ENCODE measurements at places on chromosomes 2 and 18.

GRCh38 chr2:16506366-16506765 is 159.3 kb downstream of the CYRIA start:
- DNase-seq, result no peak
- H3K4me1 ChIP-seq, result no peaks in the 10 kb centered on the region
- no peaks in the 10 kb centered on the region for H3K36me3 ChIP-seq

- DNase-seq, result no peak
- H3K4me1 ChIP-seq, result no peaks in the 10 kb centered on the region
- no peak overlapping the region for H3K4me3 ChIP-seq
- H3K27ac ChIP-seq, result no peak overlapping the region
Observed at GRCh38 chr2:201931951-201932350, 101.7 kb upstream of the FZD7 start.

- H3K4me3 ChIP-seq, result no peak overlapping the region
- DNase-seq, result no peak
- H3K27ac ChIP-seq, result no peak overlapping the region
- peaks cover 33% of the 10 kb centered on the region for H3K36me3 ChIP-seq
- no peaks in the 10 kb centered on the region for H3K27me3 ChIP-seq
Observed at GRCh38 chr2:60926741-60927552, 45.6 kb downstream of the REL start.

DNA sequence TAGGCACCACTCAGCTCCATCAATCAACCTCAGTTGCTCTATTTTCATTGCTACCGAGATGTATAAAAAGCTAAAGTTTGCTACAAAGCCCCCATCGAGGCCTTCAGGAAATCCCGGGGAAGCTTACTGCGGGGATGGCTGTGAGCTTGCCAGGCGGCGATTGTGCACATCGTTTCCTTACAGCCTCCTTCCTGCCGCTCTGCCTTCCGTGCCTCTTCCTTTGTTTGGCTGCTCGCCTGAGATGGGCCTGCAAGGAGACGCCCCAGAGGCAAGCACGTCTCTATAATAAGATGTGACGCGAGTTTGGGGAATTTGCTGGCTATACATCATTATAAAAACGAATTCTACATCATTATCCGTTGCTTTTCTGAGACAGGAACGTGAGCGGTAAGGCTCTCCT is 41.6 kb downstream of the DHRS9 start:
- H3K27me3 ChIP-seq, result no peaks in the 10 kb centered on the region
- DNase-seq, result no peak
- H3K36me3 ChIP-seq, result no peaks in the 10 kb centered on the region
- no peak overlapping the region for H3K4me3 ChIP-seq

GRCh38 chr2:42575458-42576064 is 7.1 kb downstream of the MTA3 start:
- H3K36me3 ChIP-seq, result no peaks in the 10 kb centered on the region
- no peaks in the 10 kb centered on the region for H3K4me1 ChIP-seq
- no peak for DNase-seq
- no peak overlapping the region for H3K4me3 ChIP-seq

DNA sequence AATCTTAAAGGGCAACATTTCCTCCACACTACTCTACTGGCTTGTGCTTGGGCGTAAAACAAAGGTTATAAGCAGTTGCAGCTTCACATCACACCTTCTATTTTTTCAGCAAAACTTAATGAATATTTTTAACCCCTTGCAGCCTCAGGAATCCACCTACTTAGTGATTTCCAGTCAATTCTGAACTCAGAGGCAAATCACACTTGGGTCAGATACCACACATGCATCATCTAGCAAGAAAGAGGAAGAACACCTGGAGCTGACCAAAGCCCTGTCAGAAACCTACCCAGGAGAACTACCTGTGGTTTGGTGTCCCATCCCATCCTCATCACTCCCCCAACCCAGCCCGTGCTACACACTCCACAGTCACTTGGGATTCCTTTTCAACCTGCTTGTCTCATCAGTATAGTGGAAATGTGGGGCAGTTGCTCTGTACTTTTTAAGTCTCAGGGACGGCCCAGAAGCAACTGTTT is 25.5 kb downstream of the PIAS2 start:
- no peak overlapping the region for H3K27ac ChIP-seq
- H3K4me1 ChIP-seq, result no peaks in the 10 kb centered on the region
- DNase-seq, result no peak
- peaks cover 14% of the 10 kb centered on the region for H3K36me3 ChIP-seq
- H3K4me3 ChIP-seq, result no peak overlapping the region

- no peaks in the 10 kb centered on the region for H3K4me1 ChIP-seq
- no peak overlapping the region for H3K27ac ChIP-seq
- no peak for DNase-seq
Observed at GRCh38 chr18:79317703-79318102, 78.0 kb upstream of the NFATC1 start.

GRCh38 chr18:42155024-42155423 is 200.0 kb downstream of the PIK3C3 start:
- no peak for DNase-seq
- no peak overlapping the region for H3K27ac ChIP-seq
- no peaks in the 10 kb centered on the region for H3K4me1 ChIP-seq
- no peak overlapping the region for H3K4me3 ChIP-seq
- H3K36me3 ChIP-seq, result no peaks in the 10 kb centered on the region
- no peaks in the 10 kb centered on the region for H3K27me3 ChIP-seq

DNA sequence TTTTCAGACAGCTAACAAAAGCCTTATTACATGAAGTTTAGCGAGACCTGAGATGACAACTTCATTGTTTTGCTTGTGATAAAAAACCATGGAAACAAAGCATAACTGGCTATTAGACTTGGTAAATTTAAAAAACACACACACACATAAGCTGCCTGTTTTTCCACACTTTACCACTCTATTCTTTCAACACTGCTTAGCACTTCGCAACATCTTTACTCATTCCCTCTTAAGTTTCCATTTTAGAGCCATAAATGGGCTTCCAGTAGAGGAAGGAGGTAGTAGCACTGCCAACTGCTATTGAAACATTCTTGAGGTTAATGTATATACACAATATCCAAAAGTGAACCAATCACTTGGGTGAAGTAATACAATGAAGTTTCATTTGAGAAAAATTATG is 54.1 kb downstream of the BAZ2B start:
- H3K27me3 ChIP-seq, result no peaks in the 10 kb centered on the region
- DNase-seq, result no peak
- no peaks in the 10 kb centered on the region for H3K4me1 ChIP-seq
- H3K4me3 ChIP-seq, result no peak overlapping the region
- H3K27ac ChIP-seq, result no peak overlapping the region
- no peaks in the 10 kb centered on the region for H3K36me3 ChIP-seq

GRCh38 chr2:239173301-239173700 is 227.5 kb downstream of the HDAC4 start:
- no peak for DNase-seq
- peaks cover 57% of the 10 kb centered on the region for H3K36me3 ChIP-seq
- H3K4me1 ChIP-seq, result no peaks in the 10 kb centered on the region
- H3K4me3 ChIP-seq, result no peak overlapping the region

GRCh38 chr2:175275539-175275938 is 94.0 kb upstream of the ATP5MC3 start:
- no peak for DNase-seq
- no peaks in the 10 kb centered on the region for H3K36me3 ChIP-seq
- H3K4me3 ChIP-seq, result no peak overlapping the region
- H3K4me1 ChIP-seq, result no peaks in the 10 kb centered on the region

DNA sequence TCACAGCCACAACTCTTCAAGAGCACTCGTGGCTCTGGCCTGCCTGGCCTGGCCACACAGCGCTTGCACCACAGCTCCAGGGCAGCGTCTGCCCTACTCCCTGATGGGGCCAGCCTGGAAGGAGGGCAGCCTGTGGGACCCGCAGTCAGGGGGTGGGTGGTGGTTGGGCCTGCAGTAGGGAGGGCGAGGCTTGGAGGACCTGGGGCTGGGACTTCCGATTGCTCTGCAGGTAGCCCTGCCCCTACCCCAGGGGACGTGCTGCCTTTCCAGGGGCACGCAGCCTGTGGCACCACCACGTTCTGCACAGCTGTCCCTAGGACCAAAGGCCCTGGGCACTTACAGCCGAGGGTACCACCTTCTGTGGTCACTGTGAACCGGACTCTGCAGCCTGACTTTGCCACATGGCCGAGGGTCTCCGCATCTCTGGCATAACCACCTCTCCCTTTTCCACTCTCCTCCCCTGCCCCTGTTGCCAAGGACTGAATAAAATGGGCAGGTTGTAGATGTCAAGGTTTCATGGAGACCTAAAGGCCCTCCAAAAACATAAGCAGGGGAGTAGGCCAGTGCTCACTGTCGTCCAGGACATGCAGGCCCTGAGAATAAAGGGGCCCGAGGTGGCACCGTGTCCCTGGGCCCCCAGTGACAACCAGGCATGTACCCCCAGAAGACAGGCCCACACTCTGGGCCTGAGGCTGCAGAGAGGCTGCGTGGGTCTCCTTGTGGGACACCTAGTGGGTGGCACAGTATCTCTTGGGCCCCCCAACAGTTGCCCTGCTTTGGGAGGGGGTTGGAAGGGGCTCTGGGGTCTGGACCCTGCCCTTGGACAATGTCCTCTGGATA is 87.3 kb downstream of the INHBB start:
- peaks cover 2% of the 10 kb centered on the region for H3K27me3 ChIP-seq
- no peaks in the 10 kb centered on the region for H3K36me3 ChIP-seq
- no peak for DNase-seq
- H3K4me1 ChIP-seq, result no peaks in the 10 kb centered on the region
- H3K4me3 ChIP-seq, result no peak overlapping the region

DNA sequence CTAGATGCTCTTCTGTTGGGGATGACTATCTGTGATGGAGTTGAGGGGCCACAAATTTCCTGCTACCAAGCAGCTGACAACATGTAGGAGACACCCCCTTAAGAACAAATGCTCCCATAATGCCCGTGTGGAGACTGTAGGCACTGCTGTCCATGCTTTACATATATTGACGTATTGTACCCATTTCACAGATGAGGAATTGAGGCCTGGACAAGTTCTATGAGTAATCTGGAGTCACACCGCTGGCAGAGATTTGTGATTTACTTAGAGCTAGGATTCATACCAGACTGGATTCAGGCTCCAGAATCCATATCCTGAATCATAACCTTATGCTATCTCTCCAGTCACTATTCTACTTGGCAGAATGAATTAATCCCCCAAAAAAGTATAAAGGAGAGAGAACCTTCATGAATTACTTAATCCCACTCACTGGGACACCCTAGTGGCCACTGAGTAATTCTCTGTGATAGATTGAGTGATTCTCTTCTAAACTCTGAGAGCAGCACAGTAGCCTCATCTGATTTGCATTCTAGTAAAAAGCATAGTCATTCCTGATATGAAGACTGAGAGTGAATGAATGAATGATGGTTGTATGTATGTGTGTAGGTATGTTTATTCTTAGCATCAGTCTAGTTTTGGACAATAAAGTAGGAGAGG is 460.7 kb upstream of the MEIS1 start:
- H3K36me3 ChIP-seq, result no peaks in the 10 kb centered on the region
- no peak overlapping the region for H3K27ac ChIP-seq
- H3K4me1 ChIP-seq, result no peaks in the 10 kb centered on the region
- no peak overlapping the region for H3K4me3 ChIP-seq
- H3K27me3 ChIP-seq, result no peaks in the 10 kb centered on the region

DNA sequence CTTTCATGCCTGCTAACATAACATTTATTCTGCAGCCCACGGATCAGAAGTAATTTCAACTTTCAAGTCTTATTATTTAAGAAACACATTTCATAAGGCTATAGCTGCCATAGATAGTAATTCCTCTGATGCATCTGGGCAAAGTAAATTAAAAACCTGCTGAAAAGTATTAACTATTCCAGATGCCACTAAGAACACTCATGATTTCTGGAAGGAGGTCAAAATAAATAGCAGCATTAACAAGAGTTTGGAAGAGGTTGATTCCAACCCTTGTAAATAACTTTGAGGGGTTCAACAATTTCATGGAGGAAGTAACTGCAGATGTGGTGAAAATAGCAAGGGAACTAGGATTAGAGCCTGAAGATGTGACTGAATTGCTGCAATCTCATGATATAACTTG is 77.6 kb downstream of the CCDC148 start:
- DNase-seq, result no peak
- no peaks in the 10 kb centered on the region for H3K27me3 ChIP-seq
- no peaks in the 10 kb centered on the region for H3K4me1 ChIP-seq
- no peaks in the 10 kb centered on the region for H3K36me3 ChIP-seq

DNA sequence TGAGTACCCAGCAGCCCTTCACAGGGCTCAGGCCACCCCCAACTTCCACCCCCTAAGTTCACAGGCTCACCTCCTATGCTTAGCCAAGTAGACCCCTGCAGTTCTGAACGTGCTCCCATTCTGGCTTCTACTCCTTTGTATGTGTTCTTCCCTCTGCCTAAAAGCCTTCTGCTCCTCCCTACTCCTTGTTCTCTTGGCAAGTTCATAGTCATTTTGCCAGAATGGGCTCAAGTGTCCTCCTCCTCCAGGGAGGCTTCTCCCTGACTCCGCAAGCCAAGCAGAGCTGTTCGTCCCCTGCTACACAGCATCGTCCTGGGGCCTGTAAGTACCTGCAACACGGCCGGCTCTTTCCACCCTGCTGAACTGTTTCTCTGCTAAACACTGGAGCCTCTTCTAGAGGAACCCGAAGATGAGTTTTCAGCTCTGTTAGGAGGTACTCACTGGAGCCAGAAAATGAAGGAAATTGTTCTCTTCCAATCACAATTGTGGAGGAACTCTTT is 14.6 kb upstream of the CETN1 start:
- H3K4me3 ChIP-seq, result no peak overlapping the region
- no peaks in the 10 kb centered on the region for H3K36me3 ChIP-seq
- no peak for DNase-seq
- no peaks in the 10 kb centered on the region for H3K4me1 ChIP-seq
- no peaks in the 10 kb centered on the region for H3K27me3 ChIP-seq
- H3K27ac ChIP-seq, result no peak overlapping the region

- no peaks in the 10 kb centered on the region for H3K27me3 ChIP-seq
- H3K36me3 ChIP-seq, result no peaks in the 10 kb centered on the region
- no peaks in the 10 kb centered on the region for H3K4me1 ChIP-seq
- no peak for DNase-seq
Observed at GRCh38 chr2:226721541-226721940, 78.1 kb downstream of the IRS1 start.

DNA sequence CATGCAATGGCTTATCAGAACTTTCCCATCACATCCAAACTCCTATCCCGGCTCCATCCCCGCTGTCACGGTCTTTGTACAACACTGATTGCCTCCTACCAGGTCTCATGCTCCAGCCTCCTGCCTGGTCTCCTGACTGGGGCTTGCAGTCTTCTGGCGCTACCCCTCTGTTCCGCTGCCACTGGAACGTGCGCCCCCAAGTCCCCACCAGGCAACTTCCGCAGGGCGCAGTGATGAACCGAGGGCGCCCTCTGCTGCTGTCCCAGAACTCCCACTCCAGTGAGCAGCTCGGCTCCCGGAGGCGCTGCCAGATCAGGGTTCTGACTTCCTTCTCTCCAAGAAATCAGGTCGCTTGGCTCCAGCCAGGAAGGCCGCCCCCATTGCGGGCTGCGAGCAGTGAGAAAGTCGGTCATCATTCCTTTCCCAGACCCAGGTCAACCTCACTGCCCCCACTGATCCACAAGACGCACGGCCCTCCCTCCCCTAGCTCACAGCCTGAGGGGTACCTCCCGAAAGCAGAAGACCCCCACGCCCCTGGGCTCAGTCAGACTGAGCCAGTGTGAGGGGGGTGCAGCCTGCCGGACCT is 43.9 kb upstream of the RAB11FIP5 start:
- no peaks in the 10 kb centered on the region for H3K4me1 ChIP-seq
- H3K4me3 ChIP-seq, result no peak overlapping the region
- no peaks in the 10 kb centered on the region for H3K36me3 ChIP-seq
- H3K27me3 ChIP-seq, result peaks cover 5% of the 10 kb centered on the region

GRCh38 chr2:40364151-40364874 is 87.6 kb downstream of the SLC8A1 start:
- no peaks in the 10 kb centered on the region for H3K4me1 ChIP-seq
- H3K4me3 ChIP-seq, result no peak overlapping the region
- no peaks in the 10 kb centered on the region for H3K27me3 ChIP-seq
- no peak for DNase-seq

All from effector memory CD4-positive, alpha-beta T cell (primary cell).